ENCODE measurements at places on chromosomes 4 and X.

- no peak for DNase-seq
Measured at GRCh38 chr4:75099321-75099720, 166.4 kb downstream of the PARM1 start.

GRCh38 chr4:17531538-17532285 lies 16.7 kb downstream of the CLRN2 start:
- DNase-seq = no peak

GRCh38 chrX:725971-726370 lies 95.4 kb downstream of the SHOX start:
- no peak for DNase-seq

GRCh38 chr4:96342196-96342595 lies 502.3 kb downstream of the PDHA2 start:
- DNase-seq = no peak

DNA sequence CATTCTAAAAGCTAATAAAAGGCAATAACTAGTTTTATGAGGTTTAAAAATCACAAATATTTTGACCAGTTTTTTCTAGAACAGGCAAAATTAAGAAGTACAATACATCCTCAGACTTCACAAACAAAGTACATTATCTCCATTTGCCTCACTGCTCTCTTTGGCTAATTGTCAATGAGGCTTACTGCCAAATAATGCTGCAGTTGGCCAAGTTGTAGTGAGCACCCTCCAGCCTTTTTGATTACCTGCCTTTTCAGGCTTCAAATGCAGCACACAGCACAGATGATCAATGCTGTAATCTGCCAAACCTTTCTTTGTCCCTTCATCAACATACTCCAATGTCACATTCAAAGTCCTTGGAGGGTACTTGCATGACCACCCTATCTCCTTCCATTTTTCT lies 605.2 kb downstream of the KLHL13 start:
- no peak for DNase-seq

DNA sequence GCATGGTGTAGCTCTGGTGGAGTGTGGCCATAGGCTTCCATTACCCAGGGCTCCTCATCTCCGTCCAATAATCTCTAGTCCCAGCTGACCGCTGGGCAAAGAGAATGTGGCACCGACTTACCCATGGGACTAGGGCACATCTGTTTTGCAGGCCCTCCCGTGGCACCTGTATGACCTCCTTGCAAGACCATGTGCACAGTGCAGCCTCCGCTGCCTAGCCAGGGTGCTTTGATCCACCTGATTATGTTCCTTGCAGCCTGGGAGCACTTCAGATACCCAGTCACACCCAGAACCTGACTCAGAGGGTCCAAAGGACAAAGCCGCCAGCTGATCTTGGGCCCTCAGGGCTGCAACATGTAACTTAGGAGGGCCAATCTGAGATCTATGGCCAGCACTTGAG lies 84.8 kb downstream of the PCDH10 start:
- DNase-seq = no peak

GRCh38 chr4:52861171-52861823 lies 820 bp upstream of the RASL11B start:
- no peak for DNase-seq

GRCh38 chr4:39510348-39510929 lies 16.8 kb downstream of the UGDH start:
- DNase-seq = no peak

GRCh38 chr4:25930731-25931354 lies 16.8 kb downstream of the SMIM20 start:
- DNase-seq = no peak

DNA sequence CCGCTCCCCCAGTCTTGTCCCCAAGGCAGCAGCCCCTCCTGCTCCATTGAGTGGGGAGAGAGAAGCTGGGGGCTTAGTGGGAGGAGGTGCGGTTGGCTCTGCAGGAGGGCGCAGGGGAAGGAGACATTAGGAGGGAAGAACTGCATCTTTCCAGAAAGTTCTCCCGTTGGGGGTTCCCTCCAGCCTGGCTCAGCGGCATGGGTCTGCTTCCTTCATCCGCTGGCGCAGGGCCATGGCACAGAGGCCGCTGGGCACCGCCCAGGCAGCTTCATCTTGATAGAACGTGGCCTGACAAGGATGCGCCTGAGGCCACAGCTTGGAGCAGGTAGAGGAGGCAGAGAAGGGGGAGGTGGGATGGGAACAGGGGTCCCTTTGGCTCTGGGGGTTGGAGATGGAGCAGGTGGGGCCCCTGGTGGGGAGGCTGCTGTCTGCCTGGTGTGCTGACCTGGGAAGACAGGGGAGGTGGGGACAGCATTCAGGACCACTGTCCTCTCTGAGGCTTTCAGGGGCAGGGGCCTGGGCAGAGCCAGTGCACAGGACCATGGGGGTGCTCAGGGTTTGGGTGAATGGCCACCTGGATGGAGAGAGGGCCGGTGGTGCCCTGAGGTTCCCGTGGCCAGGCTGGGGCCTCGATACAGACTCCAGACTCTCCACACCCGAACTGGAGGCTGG lies 12.1 kb downstream of the DOK7 start:
- DNase-seq = no peak

DNA sequence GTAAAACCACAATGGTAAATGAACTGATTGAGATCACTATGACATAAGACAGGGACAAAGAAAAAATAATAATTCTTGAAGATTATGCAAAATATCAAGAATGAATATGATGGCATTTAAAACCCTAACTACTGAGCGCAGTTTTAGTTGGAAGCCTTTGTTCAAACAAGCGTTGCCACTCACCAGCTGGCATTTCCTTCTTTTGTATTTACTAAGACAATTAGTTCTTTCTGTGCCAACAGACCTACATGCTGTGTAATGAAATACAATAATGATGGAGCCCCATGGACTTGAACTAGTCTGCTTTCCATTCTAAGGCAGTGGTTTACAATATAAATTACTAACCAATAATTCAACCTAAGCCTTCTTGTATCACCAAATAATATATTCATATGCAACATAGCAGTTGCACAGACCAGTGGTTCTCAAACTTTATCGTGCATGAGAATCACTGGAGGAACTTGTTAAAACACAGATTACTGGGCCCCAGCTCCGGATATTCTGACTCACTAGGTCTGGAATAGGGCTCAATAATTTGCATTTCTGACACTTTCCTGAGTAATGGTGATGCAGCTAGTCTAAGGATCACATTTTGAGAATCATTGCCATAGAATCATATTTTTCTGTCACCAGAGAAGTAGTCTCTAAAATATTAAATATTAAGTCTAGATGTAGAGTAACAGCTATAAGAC lies 196.4 kb upstream of the MAGEB18 start:
- DNase-seq = no peak

DNA sequence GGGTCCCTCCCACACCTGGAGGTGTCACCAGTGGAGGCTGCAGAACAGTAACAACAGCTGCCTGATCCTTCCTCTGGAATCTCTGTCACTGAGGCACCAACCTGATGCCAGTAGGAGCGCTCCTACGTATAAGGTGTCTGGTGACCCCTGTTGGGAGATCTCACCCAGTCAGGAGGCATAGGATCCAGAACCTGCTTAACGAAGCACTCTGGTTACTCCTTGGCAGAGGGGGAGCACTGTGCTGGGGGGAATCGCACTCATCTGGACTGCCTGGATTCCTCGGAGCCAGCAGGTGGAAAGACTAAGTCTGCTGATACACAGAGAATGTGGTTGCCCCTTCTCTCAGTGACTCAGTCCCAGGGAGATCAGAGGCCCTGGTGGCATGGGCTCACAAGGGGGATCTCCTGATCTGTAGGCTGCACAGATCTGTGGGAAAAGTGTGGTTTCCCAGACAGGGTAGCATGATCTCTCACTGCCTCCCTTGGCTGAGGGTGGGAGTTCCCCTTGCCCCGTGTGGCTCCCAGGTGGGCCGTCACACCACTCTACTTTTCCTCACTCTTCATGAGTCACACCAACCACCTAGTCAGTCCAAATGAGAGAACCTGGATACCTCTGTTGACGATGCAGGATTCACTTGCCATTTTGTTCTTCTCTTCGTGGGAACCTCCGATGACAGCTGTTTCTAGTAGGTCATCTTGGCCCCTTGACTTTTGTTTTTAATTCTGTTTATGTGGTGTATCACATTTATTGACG lies 305.9 kb downstream of the IDS start:
- no peak for DNase-seq

- DNase-seq = no peak
Measured at GRCh38 chr4:118254368-118254767, 98.4 kb downstream of the PRSS12 start.

Measured in stimulated activated CD8-positive, alpha-beta memory T cell treated with anti-CD3 and anti-CD28 coated beads, Interleukin-2, amount 100 ng/mL, for 1 hour (primary cell).